ENCODE measurements at places on chromosomes 7 and 10. TPM values are rescaled to one million over a fixed set of nuclear protein-coding genes. Genes with fewer than 3 reads are reported as not detected.

PAPOLB gene
- total RNA-seq: not detected

NEURL1 gene
- 0.05 TPM for total RNA-seq

NET1 gene
- total RNA-seq: 17.3 TPM

DYNC1I1 gene
- total RNA-seq: 0.32 TPM

- no peak for DNase-seq
Observed at GRCh38 chr10:116838143-116838725, 11.1 kb upstream of the ENO4 start.

GRCh38 chr10:5507649-5508131 is 8.3 kb upstream of the CALML5 start:
- DNase-seq: no peak

GRCh38 chr10:130708465-130709070 is 572.4 kb downstream of the GLRX3 start:
- no peak for DNase-seq

DNA sequence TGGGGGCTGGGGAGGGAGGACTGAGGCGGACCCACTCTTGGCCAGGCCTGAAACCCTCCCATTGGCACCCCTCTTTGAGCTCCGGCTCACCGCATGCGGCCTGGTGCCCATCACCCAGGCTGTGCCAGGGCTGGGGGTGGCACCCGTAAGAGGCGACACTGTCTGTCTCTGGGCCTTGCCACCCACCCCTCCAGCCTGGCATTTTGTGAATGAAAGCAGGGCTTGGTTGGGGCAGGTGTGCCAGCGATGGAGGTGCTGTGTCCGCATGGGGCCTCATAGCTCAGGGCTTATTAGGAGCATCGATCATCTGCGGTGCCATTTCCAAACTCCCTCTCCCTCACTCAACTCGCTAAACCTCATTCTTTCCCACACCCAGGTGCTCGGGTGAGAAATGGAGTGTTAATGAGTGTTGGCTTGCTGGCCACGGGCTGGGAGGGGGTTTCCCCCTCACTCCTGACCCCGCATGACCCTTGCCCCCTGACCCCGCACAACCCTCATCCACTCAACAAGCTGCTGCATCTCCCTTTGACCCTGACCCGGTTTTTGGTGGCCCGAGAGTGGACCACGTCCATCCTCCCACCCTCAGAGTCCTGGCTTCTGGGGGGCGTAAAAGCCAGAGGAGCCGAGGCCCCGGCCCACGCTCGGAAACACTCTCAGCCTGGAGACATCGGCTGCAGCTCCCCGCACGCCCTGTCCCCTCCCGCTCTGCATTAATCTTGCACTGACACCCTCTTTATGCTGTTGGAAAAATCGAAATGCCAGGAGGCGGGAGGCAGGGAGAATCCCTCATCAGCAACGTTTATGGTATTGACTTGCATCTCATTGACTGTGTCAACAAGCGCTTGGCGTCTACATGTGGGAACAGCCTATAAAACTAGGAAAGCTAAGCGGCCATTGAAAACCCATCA is 161.2 kb downstream of the DNAJB6 start:
- DNase-seq: no peak

GRCh38 chr7:158093156-158093796 is 494.3 kb downstream of the PTPRN2 start:
- no peak for DNase-seq
